ENCODE measurements at places on chromosomes 3 and 15. TPM values are rescaled to one million over a fixed set of nuclear protein-coding genes. Genes with fewer than 3 reads are reported as not detected.

GRCh38 chr15:58690703-58691102 is 58.8 kb downstream of the ADAM10 start:
- H3K4me1 ChIP-seq, result no peaks in the 10 kb centered on the region
- H3K4me3 ChIP-seq, result no peak overlapping the region
- no peaks in the 10 kb centered on the region for H3K27me3 ChIP-seq
- H3K27ac ChIP-seq, result no peak overlapping the region
- no peaks in the 10 kb centered on the region for H3K36me3 ChIP-seq

RPP25 gene
- 6.4 TPM for total RNA-seq

DNA sequence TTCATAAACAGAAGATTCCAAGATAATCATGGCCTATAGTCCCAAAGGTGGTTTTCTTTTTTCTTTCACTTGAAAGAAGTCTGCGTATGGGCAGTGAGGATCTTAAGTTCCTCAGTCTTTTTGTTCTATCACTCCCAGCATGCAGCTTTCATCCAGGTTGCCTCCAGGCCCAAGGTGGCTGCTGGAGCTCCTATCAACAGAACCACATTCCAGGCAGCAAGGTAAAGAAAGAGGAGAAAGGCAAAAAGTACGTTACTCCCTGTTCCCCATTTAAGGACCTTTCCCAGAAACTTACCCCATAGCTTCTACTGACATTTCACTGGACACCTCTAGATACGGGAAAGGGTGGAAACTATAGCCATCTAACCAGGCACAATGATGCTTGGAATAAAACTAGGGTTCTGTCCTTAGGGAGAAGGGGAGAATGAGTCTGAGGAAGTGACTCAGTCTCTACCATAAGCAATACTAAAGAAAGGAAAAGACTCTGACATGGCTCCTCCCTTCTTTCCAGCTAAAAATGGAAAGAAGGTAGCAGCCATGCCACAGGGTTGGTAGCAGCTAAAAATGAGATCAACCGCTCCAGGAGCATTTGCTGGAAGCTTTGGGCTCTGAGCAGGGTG is 313.9 kb upstream of the NR2E3 start:
- DNase-seq, result no peak
- H3K27ac ChIP-seq, result no peak overlapping the region
- no peaks in the 10 kb centered on the region for H3K4me1 ChIP-seq
- H3K36me3 ChIP-seq, result no peaks in the 10 kb centered on the region
- H3K27me3 ChIP-seq, result no peaks in the 10 kb centered on the region

PLA2G4D gene
- not detected for total RNA-seq

DNA sequence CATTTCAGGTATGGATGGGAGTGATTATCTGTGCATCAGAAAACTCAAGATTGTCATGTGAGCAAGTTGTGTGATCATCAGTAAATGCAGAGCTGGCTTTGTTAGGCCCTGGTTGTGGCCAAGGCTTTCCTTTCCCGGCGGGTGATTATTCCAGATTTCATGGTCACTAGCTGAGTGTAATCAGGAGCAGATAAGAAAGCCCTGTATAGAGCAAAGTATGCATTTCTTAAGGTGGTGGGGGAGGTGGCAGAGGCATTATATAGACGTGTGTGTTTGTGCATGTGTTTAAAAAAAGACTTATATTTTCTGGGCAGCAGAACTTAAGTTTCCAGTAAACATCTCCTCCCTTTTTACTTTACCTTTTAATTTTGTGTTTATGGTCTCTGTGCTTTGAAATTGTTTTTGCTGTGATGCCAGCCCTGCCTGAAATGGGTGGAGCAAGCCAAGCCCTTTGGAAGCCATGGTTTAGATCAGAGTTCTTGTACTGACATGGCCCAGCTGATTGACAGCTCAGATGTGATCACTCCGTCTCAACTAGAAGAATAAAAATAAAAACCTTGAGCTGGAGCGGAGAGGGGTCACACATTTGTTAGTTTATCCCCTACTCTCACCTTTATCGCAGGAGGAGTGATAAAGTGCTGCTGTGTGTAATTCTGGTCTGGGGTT is 22.2 kb downstream of the SMAD3 start:
- peak overlapping the region; percentile 70 for H3K27ac ChIP-seq
- H3K4me1 ChIP-seq, result peaks cover 25% of the 10 kb centered on the region
- H3K27me3 ChIP-seq, result no peaks in the 10 kb centered on the region
- H3K4me3 ChIP-seq, result no peak overlapping the region

- no peak overlapping the region for H3K4me3 ChIP-seq
- no peaks in the 10 kb centered on the region for H3K36me3 ChIP-seq
- H3K27ac ChIP-seq, result no peak overlapping the region
- no peaks in the 10 kb centered on the region for H3K27me3 ChIP-seq
Measured at GRCh38 chr15:52331490-52332240, 36.1 kb upstream of the MYO5C start.

GRCh38 chr3:66592016-66592761 is 91.4 kb upstream of the LRIG1 start:
- no peaks in the 10 kb centered on the region for H3K36me3 ChIP-seq
- no peak for DNase-seq
- no peaks in the 10 kb centered on the region for H3K4me1 ChIP-seq
- no peak overlapping the region for H3K4me3 ChIP-seq
- H3K27ac ChIP-seq, result no peak overlapping the region
- no peaks in the 10 kb centered on the region for H3K27me3 ChIP-seq

DNA sequence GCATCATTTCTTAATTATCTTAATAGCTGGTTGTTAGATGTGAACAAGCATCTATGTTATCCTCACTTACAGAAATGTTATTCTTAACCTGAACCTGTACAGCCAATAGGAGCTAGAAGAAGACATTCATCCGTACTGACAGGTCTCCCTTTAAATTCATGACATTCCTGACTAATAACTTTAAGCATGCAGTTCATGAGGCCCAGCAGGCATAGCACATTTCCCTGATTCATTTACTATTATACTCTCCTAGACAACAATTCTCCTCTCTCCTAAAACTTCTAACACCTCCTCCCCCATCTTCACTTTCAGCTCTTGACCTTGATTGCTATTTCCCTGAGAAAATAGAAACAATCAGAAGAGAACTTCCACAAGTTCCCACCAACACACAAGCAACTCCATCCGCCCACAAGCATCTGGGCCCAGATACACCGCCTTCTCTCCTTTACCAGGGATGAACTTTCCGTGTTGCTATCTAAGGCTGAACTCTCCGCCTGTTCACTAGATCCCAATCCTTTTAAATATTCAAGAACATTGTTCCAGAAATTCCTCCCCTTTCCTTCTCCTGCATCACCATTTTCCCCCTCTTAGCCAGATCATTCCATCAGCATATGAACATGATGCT is 62.9 kb upstream of the SPRED1 start:
- no peak for DNase-seq
- H3K27ac ChIP-seq, result no peak overlapping the region
- H3K27me3 ChIP-seq, result no peaks in the 10 kb centered on the region
- no peaks in the 10 kb centered on the region for H3K36me3 ChIP-seq
- H3K4me3 ChIP-seq, result no peak overlapping the region
- no peaks in the 10 kb centered on the region for H3K4me1 ChIP-seq

All from uterus (tissue), 4 donors.